ENCODE measurements at places on chromosomes 3 and 15. TPM values are rescaled to one million over a fixed set of nuclear protein-coding genes. Genes with fewer than 3 reads are reported as not detected.

TERC gene
- not detected for total RNA-seq

PRICKLE2 gene
- total RNA-seq = 2.5 TPM

GNAT1 gene
- not detected for total RNA-seq

ZPLD1 gene
- total RNA-seq = not detected

NOX5 gene
- total RNA-seq = 0.13 TPM

RBP2 gene
- not detected for total RNA-seq

LOXL1 gene
- 1.2 TPM for total RNA-seq

RASL12 gene
- 0.13 TPM for total RNA-seq

BTLA gene
- not detected for total RNA-seq

C2CD4A gene
- total RNA-seq = 0.10 TPM

TRPC1 gene
- total RNA-seq = 6.8 TPM

CYP1A2 gene
- total RNA-seq = not detected

ABHD6 gene
- 11.0 TPM for total RNA-seq

GOLGA8R gene
- 0.16 TPM for total RNA-seq

CNTN6 gene
- total RNA-seq = not detected

A4GNT gene
- not detected for total RNA-seq

CLRN1 gene
- total RNA-seq = not detected

EPB42 gene
- total RNA-seq = not detected

SPTSSB gene
- total RNA-seq = not detected

P2RY1 gene
- total RNA-seq = 0.56 TPM

ADGRG7 gene
- not detected for total RNA-seq

INKA1 gene
- 2.4 TPM for total RNA-seq

GUCA1C gene
- not detected for total RNA-seq

GPR176 gene
- 11.6 TPM for total RNA-seq

SCN11A gene
- total RNA-seq = not detected

PSTPIP1 gene
- total RNA-seq = not detected

Measured in A549 treated with Hydrocortisone at 1 μM for 4 hours (cell line).